Spleen (tissue), 13 donors: ENCODE measurements at places on chromosomes 16 and 17. TPM values are rescaled to one million over a fixed set of nuclear protein-coding genes. Genes with fewer than 3 reads are reported as not detected.
A peak's percentile ranks its signal among the peaks of the same experiment; 100 is the strongest.

DNA sequence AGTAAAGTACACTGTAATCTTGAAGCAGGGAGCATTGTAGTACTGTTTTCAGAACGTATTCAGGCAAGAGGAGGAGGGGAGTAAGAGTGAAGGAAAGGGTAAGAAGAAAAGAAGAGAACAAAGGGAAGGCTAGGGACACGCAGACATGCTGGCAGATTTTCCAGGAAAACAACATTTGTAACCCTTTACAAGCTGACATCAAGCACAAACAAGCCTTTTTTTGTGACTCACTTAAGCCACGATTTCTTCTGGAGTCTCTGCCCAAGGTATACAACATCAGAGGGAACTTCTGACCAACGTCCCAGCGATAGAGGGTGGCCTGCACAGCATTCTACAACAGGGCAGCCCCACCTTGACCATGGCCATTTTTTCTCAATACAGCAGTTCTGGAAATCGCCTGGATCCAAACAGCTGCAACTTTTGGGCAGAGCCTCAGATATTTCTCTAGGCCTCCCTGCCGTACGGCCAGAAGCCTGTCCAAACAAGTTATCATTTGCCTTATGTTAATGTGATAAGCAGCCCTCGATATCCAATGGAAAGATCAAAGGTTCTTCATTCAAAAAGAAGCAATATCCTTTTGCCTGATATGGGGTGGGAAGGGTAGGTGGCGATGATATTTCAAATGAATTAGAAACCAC, 247.3 kb downstream of the ZFHX3 start:
- H3K27ac ChIP-seq = no peak overlapping the region
- H3K4me1 ChIP-seq = no peaks in the 10 kb centered on the region
- DNase-seq = no peak
- H3K36me3 ChIP-seq = peaks cover 13% of the 10 kb centered on the region
- no peaks in the 10 kb centered on the region for H3K27me3 ChIP-seq

GRCh38 chr17:56596691-56597494, 3.4 kb downstream of the NOG start:
- H3K4me1 ChIP-seq = peaks cover 31% of the 10 kb centered on the region
- no peaks in the 10 kb centered on the region for H3K36me3 ChIP-seq
- no peak overlapping the region for H3K27ac ChIP-seq
- no peak for DNase-seq

MYH1 gene
- 0.09 TPM for polyA plus RNA-seq

DNA sequence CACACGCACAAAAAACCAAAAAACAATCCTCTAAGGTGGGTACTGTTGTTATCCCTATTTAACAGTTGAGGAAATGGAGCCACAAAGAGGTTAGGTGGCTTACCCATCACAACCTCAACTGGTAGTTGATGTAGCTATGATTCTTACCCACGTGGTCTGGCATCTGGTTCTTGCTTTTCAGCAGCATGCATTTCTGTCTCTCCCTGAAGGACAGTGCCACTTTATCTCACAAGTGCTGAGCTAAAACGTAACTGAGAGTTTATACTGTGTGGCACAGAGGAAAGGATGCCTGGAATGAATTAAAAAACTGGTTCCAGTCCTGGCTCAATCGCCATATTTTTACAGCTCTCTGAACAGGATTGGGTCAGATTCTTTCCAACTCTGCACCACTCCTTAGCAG, 1.9 kb upstream of the CORO6 start:
- peak overlapping the region; percentile 1 for H3K27ac ChIP-seq
- H3K4me3 ChIP-seq = no peak overlapping the region
- H3K36me3 ChIP-seq = peaks cover 47% of the 10 kb centered on the region
- H3K4me1 ChIP-seq = peaks cover 24% of the 10 kb centered on the region
- no peak for DNase-seq

NLE1 gene
- 9.6 TPM for polyA plus RNA-seq

- no peaks in the 10 kb centered on the region for H3K36me3 ChIP-seq
- no peaks in the 10 kb centered on the region for H3K27me3 ChIP-seq
- DNase-seq = no peak
These were observed 211.1 kb upstream of the CHMP6 start for GRCh38 chr17:80780381-80781198.

- H3K27ac ChIP-seq = no peak overlapping the region
- no peaks in the 10 kb centered on the region for H3K36me3 ChIP-seq
- H3K4me3 ChIP-seq = no peak overlapping the region
These were observed 2.5 kb upstream of the IGF2BP1 start for GRCh38 chr17:48994549-48995303.

UNC45B gene
- 0.22 TPM for polyA plus RNA-seq

DNA sequence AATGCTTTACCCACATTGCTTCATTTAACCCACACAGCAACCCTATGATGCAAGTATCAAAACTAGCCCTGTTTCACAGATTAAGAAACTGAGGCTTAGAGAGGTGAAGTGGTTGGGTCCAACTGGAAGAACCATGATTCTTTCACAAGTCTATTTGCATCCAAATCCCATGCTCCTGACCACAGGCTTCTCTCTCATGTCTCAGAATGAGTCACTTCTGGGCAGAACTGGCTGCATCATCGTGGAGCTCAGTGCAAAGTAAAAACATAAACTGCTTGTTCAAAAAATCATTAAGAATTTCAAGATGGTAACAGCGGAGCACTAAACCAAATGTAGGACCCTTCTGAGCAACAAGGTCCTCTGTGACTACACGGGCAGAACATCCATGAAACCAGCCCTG, 20.2 kb upstream of the CES1 start:
- no peaks in the 10 kb centered on the region for H3K4me1 ChIP-seq
- no peak for DNase-seq

DNA sequence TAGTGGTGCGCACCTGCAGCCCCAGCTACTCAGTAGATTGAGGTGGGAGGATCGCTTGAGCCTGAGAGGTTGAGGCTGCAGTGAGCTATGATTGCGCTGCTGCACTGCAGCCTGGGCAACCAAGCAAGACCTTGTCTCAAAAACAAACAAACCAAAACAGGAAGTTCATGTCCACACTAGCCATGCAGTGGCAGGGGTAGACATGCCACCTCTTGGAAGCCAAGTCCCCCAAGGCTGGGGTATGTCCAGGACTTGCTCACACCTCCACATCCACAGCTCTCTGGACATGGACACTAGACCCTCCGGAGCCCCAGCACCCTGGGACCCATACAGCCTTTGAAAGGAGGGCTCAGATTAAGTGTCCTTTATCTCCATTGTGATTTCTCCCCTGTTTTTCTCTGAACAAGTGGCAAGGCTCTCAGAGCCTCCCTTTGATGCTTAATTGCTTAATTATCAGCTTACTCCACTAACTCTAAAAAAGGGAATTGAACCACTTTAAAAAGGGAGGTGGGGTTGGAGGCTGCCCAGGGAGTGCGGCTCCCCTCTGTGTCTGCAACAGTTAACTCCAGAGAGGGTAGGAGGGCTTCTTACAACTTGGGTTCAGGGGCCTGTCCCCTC, 424.6 kb upstream of the C16orf82 start:
- no peaks in the 10 kb centered on the region for H3K27me3 ChIP-seq
- H3K4me1 ChIP-seq = peaks cover 7% of the 10 kb centered on the region
- H3K36me3 ChIP-seq = no peaks in the 10 kb centered on the region
- no peak for DNase-seq
- H3K27ac ChIP-seq = no peak overlapping the region

DNA sequence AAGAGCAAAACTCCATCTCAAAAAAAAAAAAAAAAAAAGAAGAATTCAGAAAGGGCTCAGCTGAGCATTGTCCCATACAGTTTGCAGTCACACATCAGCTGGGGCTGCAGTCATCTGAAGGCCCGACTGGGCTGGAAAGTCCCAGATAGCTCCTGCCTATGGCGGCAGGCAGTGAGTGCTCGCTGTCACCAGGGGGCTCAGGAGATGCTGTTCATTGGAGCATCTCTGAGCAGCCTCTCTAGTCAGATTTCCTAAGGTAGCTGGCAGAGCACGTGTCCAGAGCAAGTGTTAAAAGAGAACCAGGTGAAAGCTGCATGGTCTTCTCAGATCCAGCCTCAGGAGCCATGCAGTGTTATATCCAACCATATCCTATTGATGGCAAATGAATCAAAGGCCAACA, 75.8 kb downstream of the WSCD1 start:
- H3K27me3 ChIP-seq = no peaks in the 10 kb centered on the region
- no peak for DNase-seq
- no peak overlapping the region for H3K27ac ChIP-seq
- H3K4me1 ChIP-seq = no peaks in the 10 kb centered on the region
- H3K4me3 ChIP-seq = no peak overlapping the region
- no peaks in the 10 kb centered on the region for H3K36me3 ChIP-seq

DNA sequence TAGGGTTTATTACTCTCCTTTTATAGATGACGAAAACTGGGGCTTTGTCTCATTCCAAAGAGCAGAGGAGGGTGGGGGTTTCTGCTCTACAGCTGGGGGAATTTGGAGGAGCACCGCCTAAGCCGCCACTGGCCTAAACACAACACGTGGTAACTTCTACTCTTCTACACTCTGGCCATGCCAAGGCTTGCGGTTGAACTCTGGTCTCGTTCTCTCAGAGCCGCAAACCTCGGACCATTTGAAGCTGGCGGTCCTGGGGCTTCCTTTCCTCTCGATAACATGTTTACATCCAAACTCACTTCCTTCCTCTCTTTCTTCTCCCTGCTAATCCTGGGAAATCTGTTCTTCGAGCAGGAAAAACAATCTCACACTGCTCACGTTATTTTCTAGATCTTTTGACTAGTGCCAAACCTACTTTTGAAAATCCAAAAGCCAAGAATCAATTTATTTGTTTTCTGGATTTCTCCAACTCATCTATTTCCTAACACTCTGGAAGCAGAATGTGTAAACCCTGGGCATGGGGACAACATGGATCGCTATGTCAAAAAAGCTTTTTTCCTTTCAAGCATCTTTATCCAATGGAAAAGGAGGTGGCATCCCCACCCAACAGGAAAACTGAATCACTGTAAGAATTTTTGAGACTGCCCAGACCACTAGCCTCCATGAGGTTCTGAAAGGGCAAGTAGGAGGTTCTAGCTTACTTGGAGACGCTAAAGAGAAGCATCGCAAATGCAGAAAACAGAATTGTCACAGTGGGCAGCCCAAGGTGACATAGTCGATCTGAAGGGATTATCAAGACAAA, 13.6 kb upstream of the EEF2K start:
- no peaks in the 10 kb centered on the region for H3K36me3 ChIP-seq
- peak overlapping the region; percentile 67 for H3K4me3 ChIP-seq
- peak; percentile 90 for DNase-seq
- peak overlapping the region; percentile 98 for H3K27ac ChIP-seq
- H3K4me1 ChIP-seq = peaks cover 59% of the 10 kb centered on the region

GRCh38 chr16:5487728-5488127, 390.1 kb upstream of the EEF2KMT start:
- no peak for DNase-seq
- H3K4me1 ChIP-seq = no peaks in the 10 kb centered on the region
- H3K27me3 ChIP-seq = no peaks in the 10 kb centered on the region
- no peaks in the 10 kb centered on the region for H3K36me3 ChIP-seq

GRCh38 chr16:19916064-19916463, 31.4 kb upstream of the GPRC5B start:
- no peak for DNase-seq
- H3K27me3 ChIP-seq = no peaks in the 10 kb centered on the region
- no peaks in the 10 kb centered on the region for H3K36me3 ChIP-seq
- no peak overlapping the region for H3K4me3 ChIP-seq
- no peaks in the 10 kb centered on the region for H3K4me1 ChIP-seq

- peaks cover 26% of the 10 kb centered on the region for H3K36me3 ChIP-seq
- H3K27ac ChIP-seq = no peak within 1 kb of the TSS
- H3K4me1 ChIP-seq = peaks cover 74% of the 10 kb centered on the region
- H3K27me3 ChIP-seq = peaks cover 47% of the 10 kb centered on the region
- peak; percentile 96 for DNase-seq
- H3K4me3 ChIP-seq = peak within 1 kb of the TSS; percentile 87
These were observed at the start of gene PAQR4 for GRCh38 chr16:2968738-2969544. Gene PAQR4, plus strand, starts transcription at chr16:2969348. Its CDS starts 327 bp downstream, at chr16:2969675.

DNA sequence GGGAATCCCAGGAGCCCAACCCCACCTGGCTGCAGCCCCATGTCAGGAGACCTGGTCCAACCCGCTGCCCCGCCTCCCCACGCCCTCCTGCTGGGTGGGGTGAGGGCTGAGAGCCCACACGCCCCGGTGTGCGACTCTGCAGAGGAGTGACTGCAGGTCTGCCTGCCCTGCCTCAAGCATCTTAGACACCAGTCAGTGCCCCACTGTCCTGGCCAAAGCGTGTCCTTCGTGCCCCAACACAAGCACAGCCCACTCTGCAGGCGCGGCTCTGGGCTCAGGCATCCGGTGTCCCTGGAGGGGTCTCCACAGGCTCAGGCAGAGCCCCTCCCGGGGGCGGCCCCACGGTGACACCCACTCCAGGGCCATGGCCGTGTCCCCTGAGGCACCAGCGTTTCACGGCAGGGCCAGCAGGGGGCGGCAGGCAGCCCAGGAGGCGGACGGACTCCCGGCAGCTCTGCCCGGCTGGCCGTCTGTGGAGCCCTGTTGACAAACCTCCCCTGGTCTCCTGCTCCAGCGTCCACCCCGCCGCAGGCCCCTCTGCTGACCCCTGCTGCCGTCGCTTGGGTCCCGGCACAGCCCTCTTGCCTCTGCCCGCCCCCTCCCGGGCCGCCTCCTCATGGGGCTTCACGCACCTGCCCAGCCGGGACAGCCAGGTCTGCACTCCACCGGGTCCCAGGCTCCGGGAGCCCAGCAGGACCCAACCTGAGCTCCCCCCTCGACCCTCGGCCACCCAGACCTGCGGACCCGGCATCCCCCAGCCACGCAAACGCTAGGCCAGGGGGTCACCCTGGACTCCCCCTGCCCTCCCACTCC, 8.6 kb upstream of the UBE2I start:
- DNase-seq = peak; percentile 94
- H3K27me3 ChIP-seq = peaks cover 12% of the 10 kb centered on the region
- H3K4me3 ChIP-seq = no peak overlapping the region
- H3K36me3 ChIP-seq = no peaks in the 10 kb centered on the region

GRCh38 chr17:31413874-31414549, 22.5 kb downstream of the RAB11FIP4 start:
- no peaks in the 10 kb centered on the region for H3K27me3 ChIP-seq
- H3K4me3 ChIP-seq = no peak overlapping the region
- no peaks in the 10 kb centered on the region for H3K36me3 ChIP-seq
- no peak overlapping the region for H3K27ac ChIP-seq
- peak; percentile 19 for DNase-seq

DNA sequence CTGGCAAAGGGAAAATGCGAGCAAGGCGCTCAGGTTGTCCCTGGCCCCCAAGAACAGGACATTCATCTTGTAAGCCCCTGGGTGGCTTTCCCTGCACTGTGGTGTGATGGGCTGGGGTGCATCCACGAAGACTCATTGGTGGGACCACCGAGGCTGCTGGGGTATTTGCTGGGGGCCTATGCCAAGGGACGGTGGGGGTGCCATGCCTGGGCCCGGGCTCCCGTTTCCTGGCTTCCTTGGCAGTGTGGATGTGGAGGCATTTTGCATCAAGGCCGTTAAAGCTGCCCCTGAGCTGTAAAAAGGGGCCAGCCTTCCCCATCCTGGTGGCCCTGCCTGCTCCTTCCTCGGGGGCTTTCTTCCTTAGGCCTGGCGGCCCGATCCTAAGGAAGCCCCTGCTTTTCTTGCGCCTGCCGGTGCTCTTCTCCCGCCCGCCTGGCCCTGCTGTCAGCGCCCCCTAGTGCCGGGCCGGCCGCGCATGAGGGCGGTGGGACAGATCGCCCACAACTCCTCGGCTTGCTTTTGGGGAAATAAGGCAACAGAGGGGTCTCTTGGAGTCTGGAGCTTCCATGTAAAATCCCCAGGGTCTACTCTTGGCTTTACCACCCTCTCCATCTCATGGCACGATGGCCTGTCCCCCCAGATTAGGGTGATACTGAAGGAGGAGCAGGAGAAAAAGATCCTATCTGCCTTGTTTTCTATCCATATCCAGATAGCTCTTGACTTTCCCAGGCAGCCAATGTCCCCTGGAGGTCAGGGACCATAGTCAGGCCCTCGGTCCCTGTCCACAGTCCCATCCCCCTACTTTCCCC, 9.8 kb upstream of the TBX2 start:
- peaks cover 41% of the 10 kb centered on the region for H3K27me3 ChIP-seq
- H3K36me3 ChIP-seq = no peaks in the 10 kb centered on the region
- DNase-seq = peak; percentile 86
- H3K4me3 ChIP-seq = no peak overlapping the region
- no peak overlapping the region for H3K27ac ChIP-seq
